ENCODE measurements at places on chromosomes 12 and 14.

DNA sequence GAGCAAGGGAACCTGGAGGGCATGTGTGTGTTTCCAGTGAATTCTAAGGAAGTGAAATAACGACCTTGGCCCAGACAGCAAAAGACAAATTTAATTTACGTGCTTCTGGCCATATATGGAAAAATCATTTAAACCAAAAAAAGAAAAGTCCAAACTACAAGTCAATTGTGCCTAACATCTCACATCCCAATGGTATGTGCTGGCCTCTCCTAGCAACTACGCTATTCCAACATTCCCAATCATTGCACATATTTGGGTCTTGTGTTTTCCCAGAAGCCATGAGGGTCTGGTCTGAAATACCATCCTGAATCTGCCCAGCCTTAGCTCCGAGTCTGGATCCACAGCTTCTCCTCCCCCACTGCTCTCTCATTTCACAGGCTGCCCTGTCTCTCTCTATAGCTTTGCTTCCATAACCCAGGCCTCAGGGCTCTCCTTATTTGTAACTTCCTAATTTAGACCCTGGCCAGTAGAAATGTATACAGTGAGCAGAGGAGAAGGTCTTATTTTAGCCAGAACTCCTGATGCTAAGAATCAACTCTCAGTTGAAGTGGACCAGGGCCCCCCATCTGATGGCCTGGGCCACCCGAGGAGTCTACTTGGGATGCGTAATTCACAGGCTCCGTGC lies 224.6 kb downstream of the ANO2 start:
- no peak for DNase-seq

GRCh38 chr14:53532853-53533252 lies 379.7 kb upstream of the DDHD1 start:
- no peak for DNase-seq

GRCh38 chr12:10672231-10672868 lies 1.5 kb downstream of the STYK1 start:
- DNase-seq, result no peak

DNA sequence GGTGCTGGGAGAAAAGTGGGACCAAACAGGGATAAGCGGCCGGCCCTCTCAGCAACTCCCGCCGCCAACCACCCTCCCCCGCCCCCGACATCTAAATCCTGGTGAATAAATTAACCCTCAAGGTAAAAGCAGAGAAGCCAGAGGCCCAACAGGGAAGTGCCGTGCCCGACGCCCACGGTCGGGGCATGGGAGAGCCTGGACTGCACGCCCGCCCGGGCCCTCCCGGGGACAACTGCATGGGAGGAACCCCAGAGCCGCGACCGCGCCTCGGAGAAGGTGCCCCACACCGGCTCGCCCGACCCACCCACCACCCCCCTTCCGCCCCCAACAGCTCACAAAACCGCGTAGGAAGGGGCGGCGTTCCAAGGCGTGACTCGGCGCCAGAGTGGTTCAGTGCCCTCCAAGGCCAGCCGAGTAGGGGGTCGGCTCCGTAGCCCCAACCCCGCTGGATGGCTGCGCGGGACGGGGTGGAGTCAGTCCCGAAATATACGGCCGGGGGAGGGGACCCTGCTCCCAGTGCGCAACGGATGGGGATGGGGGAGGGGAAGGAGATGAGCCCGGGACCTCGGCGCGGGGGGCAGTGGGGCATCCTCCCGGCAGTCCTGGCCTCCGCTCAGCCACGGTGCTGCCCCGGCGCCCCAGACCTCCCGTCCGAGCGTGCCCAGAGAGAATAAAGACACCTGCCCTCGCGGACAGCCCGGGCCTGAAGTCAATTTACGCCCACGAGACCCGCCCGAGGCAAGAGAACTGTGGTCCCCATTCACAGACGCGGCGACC lies 732 bp downstream of the SLC25A29 start:
- no peak for DNase-seq

DNA sequence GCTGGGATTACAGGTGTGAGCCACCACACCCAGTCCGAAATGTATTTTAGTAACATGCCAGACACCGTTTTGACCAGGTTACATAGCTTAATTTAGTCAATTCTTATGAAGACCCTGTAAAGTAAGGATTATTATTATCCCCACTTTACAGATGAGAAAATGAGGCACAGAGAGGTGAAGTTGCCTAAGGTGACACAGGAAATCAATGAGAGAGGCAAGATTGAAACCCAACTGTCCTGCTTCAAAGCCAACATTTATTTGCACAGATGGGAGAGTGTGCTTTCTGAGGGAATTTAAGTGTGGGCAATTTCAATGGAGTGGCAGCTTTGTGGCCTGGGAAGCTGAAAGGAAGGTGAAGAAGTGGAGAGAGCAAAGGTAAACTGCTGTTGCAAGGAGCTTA lies 19.1 kb upstream of the EPS8 start:
- no peak for DNase-seq

DNA sequence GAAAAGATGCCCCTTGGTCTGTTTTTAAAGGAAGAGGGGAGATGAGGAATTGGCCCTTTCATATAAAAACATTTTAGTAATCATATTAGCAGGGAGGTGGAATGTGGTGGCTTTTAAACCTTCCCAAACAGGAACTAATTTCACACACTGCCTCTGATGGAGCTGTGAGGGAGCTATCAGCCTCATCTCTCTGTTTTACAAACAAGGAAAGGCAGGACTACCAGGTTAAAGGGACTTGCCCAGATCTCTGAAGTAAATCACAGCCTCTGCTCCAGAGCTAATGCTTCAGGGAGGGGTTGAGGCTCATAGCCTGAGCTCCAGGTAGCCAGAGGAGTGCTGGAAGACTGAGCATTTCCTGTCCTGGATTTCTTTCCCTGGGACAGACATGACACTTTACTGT lies 1.1 kb upstream of the BMP4 start:
- DNase-seq, result no peak

GRCh38 chr12:121724925-121725324 lies 12.4 kb downstream of the TMEM120B start:
- DNase-seq, result no peak

DNA sequence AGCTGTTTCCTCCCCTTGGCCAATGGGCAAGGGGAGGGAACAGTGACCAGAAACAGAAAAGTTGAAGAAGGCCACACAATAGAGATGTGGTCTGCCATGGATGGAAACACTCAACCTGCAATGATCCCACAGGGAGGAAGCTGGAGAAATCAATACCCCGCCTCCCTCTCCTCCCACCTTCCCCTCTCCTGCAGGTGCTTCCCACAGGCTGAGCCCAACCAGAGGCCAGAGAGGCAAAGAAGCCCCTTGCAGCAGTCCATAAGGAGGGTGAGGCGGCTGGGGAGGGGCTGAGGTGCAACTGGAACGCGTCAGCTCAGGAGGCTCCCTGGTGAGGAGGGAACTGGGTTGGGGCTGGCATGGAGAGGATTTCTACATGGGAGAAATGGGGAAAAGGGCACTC lies 84.0 kb downstream of the RNF34 start:
- DNase-seq, result no peak

GRCh38 chr12:53550595-53550994 lies 43.3 kb upstream of the NPFF start:
- DNase-seq, result no peak

- peak; percentile 70 for DNase-seq
Measured at GRCh38 chr12:124053851-124054250, 80.8 kb downstream of the ZNF664 start.

DNA sequence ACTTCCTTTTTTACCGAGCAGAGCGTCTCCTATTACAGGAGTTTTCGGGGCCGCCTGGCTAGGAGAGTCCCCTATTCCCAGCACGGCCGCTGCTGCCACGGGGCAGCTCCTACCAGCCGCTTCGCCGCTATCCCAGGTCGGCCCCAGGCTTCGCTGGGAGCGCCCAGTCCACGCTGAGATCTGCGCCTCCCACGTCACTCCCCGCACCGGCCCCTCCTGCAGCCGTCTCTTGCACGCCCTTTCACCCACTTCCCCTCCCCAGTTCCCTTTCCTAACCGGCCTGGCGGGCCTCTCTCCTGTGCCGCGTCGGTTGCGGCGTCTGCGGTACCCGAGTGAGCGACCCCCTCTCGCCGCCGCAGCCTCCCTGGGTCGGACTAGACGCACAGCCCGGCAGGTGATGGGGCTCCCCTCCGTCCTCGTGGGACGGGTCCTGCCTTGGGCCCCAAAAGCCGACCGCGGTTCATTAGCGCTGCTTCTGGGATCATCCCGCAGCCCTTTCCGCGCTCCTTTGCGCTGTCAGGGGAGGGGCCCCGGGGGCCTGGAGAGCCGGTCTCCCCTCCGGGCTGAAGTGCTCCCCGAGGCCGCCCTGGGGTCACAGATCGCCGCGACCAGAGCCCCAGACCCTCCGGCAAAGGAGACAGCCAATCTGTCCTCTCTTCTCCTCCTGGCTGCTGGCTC lies 1318.4 kb downstream of the TMEM121 start:
- DNase-seq, result no peak

- DNase-seq, result no peak
Measured at GRCh38 chr12:25245491-25245890, 5.2 kb downstream of the KRAS start.

GRCh38 chr12:49912345-49913255 lies 8.9 kb upstream of the FAIM2 start:
- DNase-seq, result no peak

- DNase-seq, result peak; percentile 56
Measured at GRCh38 chr12:56258068-56258819, at the start of gene ANKRD52. TSS of gene ANKRD52 (minus strand) at chr12:56258384. CDS start at chr12:56258269, 115 bp downstream.

GRCh38 chr14:20327005-20327869 lies 5.8 kb downstream of the CCNB1IP1 start:
- no peak for DNase-seq

DNA sequence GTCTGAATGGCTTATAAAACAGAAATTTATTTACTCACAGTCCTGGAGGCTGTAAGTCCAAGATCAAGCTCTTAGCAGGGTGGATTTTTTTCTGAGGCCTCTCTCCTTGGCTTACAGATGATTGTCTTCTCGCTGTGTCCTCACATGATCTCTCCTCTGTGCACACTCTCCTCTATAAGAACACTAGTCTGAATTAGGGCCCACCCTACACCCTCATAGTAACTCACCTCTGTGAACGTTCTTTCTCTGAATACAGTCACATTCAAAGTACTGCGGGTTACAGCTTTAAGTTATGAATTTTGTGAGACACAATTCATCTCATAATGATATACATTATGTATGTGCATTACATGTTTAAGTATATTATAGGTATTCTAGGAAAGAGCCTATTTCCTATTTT lies 135.7 kb upstream of the ATXN7L3B start:
- no peak for DNase-seq

- DNase-seq, result no peak
Measured at GRCh38 chr12:79236920-79237319, 372.3 kb downstream of the SYT1 start.

DNA sequence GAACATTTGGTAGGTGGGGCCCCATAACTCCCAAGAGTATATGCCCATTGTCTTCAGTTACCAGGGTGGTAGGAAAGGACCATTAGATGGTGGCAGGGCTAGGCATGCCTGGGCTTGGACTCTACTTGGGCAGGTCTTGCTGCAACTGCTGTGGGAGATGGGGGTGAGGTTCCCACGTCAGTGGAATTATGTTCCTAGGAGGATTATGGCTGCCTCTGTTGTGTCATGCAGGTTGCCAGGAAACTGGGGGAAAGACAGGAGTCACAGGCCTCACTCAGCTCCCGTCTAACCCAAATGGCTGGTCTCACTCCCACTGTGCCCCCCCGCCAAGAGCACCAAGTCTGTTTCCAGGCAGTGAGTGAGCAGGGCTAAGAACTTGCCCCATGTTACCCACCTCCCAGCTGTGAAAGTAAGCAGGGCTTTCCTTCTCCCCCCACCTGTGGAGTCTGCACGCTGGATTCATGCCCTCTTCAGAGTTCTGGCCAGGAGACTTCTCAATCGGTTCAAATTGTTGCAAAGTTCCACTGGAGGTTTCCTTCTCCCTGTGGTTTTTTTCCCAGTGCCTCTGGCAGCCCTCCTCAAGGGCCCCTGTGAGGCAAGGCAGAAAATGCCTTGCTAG lies 337.5 kb downstream of the CCDC91 start:
- no peak for DNase-seq

DNA sequence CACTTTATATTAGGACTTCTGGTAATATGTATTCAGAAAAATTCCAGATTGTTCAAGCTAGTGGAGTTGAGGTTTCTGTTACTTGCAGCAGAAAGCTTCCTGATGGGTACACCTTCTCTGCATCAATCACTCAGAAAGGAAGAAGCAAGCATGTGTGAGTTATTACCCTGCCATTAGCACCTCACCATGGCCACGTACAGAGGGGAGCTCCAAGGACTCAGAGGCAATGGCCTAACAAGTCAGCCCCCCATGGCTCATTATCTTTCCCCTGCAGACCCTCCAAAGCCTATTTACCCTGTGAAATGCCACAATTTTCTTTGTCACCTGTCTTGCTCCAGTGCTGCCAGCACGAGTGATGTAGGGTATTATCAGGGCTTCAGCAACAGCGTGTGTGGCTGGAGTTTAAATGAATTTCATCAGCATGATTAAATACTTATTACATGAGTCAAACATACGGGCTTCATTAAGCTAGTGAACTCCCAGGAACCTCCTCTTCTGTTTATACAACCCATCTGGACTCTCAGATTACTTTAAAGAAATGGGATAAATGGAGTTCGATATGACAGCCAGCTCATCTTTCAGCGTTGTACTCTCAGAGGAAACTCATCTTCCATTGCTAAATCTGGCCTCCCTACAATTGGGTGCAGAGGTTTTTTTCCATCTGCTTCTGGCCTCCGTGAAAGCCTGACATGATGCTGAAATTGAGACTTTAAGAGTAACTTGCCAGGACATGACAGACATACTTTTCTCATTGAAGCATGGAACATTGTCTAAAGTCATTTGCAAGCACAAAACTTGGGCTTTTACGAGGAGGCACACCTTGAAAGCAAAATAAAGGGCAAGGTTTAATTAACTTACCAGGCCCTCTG lies 135.9 kb downstream of the TMEM30B start:
- DNase-seq, result peak; percentile 56

GRCh38 chr14:80310938-80311750 lies 99.8 kb upstream of the DIO2 start:
- DNase-seq, result no peak

DNA sequence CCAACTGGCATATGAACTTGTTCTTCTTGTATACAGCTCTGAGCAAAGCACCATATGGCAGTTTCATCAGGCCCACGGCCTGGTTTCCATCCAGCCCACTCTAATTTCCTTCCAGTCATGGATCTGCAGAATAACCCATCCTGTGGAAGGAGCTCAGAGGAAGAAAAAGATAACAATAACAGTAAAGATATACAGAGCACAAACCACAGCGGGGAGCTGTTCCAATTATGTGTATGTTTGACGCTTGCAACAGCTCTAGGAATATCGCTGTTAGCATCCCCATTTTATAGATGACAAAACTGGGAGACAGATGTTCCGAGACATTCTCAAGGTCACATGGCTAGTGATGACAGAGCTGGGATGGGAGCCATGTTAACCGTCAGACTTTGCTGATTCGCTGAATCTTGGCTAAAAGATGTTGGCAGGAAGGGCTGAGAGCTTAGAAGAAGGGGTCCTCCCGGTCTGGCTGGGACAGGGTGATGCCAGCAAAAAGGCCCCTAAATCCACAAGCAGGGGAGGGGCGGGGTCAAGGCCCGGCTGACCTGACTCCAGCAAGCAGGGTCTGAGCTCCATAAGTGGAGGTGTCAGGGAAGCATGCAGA lies 34.4 kb upstream of the CIPC start:
- DNase-seq, result no peak

GRCh38 chr12:4045786-4046494 lies 172.7 kb upstream of the PARP11 start:
- no peak for DNase-seq

All from NCI-H187 treated with DMSO at 0.1 percent for 48 hours (cell line).